ENCODE measurements at places on chromosomes 7 and 10.

DNA sequence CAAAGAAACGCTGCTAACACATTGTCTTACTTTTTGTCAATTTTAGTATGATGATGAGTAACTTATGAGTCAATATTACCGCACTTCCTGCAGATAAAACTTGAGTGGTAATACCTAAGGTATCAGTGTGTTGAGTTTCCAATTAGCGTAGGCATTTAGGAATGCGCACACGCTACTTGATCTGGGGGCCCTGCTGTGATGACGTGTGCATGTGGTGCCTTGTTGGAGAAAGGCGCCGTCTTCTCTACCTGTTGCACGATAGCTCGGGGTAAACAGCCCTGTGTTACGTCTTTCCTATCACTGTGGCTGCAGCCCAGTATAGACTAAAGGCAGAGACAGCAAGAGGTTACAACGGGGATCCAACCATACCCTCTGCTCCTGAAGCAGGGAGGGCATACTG lies 476.8 kb upstream of the ADARB2 start:
- DNase-seq, result peak; percentile 10

GRCh38 chr7:44132039-44132438 lies 8.7 kb upstream of the POLD2 start:
- DNase-seq, result peak; percentile 22

DNA sequence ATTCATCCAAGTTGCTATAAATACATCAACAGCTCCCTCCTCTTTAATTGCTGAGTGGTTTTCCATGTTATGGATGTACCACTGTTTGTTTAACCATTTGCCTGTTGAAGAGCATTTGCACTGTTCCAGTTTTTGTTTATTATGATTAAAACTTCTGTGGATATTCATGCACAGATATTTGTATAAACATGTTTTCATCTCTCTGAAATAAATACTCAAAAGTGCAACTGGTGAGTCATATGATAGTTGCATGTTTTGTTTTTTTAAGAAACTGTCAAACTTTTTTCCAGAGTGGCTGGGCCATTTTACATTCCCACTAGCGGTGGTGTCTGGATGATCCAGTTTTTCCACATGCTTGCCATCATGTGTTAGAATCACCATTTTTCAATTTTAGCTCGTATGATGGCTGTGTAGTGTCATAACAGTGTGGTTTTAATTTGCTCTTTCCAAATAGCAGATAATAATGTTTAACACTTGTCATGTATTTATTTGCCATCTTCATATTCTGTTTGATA lies 33.6 kb downstream of the MEOX2 start:
- DNase-seq, result no peak

DNA sequence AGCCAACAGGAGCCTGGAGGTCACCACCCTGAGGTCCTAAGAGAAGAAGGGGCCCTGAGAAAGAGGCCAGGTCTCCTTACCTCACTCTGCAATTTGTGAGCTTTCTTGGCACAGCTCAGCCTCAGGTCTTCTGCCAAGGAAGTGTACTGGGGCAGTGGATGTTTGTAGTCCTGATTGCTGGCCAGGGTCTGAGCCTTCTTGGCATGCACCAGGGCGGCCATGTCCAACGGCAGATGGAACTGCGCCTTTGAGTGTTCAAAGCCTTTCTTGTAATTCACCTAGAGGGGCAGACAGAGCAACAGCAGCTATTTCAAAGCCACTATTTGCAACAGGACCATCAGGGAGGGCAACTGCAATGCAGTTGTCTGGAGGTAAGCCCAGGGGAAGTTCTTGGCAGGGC lies 51.7 kb downstream of the NRAP start:
- no peak for DNase-seq

GRCh38 chr10:124168581-124168980 lies 75.2 kb upstream of the CHST15 start:
- DNase-seq, result no peak

- no peak for DNase-seq
Measured at GRCh38 chr7:14170872-14171271, 181.4 kb upstream of the ETV1 start.

GRCh38 chr7:101077303-101078086 lies 7.8 kb upstream of the TRIM56 start:
- DNase-seq, result peak; percentile 63

GRCh38 chr10:130747356-130747755 lies 564.2 kb downstream of the TCERG1L start:
- DNase-seq, result no peak

GRCh38 chr10:75379212-75379724 lies 22.3 kb downstream of the ZNF503 start:
- DNase-seq, result no peak

GRCh38 chr7:84790882-84791281 lies 396.0 kb downstream of the SEMA3D start:
- peak; percentile 85 for DNase-seq

DNA sequence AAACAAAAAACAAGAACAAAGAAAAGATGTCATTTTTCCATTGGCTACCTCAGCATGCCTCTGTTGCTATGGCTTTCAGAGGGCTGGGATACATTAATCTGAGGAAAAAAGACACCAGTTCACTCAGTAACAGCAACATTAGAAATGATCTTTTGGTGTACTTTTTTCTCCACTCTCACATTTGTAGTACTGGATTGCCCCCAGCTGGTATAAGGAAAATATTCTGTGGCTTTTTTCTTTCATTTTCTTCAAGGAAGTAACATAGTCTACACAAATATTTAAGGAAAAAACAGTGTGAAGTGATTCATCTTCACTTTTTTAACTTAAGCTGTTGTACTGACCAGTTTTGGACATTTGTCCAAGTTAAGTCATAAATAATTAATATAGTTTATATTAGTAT lies 482.3 kb downstream of the SORCS1 start:
- peak; percentile 3 for DNase-seq

- DNase-seq, result no peak
Measured at GRCh38 chr10:116111483-116112095, 161.4 kb downstream of the GFRA1 start.

- peak; percentile 12 for DNase-seq
Measured at GRCh38 chr7:132090444-132090843, 485.8 kb downstream of the PLXNA4 start.

DNA sequence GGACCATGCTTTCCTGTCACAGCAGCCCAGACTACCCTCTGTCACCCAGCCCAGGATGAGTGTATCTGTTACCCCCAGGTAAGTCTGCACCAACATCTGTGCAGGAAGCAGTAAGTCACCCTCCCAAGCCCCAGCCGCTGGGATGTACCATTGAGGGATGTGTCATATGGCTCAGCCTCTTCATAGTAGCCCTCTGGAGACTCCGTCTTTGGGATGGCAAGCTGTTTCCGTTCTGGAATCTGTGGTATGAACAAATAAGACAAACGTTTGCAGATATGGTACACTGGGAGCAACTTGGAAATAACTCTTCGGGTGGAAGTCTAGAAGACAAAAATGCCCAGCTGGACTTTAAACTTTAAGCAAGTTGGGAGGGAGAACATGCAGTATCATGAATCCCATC lies 81.3 kb downstream of the AFAP1L2 start:
- no peak for DNase-seq

- DNase-seq, result no peak
Measured at GRCh38 chr7:100220586-100221230, 959 bp downstream of the PVRIG start.

DNA sequence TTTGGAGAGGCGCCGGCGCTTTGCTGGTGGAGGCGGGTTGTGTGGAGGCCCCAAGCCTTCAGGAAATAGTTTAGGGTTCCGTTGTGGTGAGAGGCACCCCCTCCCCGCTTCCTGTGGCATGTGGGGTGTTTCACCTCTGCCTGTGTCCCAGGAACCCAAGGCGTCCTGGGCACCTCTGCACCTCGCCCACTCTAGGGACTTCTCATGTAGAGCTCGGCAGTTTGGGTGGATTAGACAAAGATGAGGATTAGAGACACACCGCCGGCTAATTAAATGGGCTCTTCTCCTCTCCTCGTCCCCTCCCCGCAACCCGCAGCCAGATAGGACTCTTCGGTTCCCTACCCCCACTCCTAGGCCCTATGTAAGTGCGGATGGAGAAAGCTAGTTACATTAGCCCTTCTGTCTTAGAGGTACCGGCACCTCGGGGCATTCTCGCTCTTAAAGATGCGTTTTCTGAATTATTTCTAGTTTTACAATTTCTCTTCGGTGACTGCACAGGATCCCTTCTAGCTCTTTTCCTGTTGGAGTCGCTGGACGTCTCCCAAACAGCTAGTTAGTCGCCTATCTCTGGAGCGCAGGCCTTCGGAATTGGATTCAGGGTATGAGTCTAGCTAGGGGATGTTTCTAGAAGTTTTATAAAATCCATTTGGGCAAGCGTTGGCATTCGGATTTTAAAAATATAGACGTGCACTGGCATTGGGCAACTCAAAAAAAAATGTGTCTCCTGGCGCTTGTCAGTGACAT lies 7.8 kb downstream of the PTF1A start:
- DNase-seq, result no peak

GRCh38 chr10:78529262-78529661 lies 495.6 kb downstream of the RPS24 start:
- DNase-seq, result no peak

GRCh38 chr10:11286261-11286852 lies 268.7 kb downstream of the CELF2 start:
- no peak for DNase-seq

- no peak for DNase-seq
Measured at GRCh38 chr7:30936650-30937245, 25.1 kb downstream of the AQP1 start.

DNA sequence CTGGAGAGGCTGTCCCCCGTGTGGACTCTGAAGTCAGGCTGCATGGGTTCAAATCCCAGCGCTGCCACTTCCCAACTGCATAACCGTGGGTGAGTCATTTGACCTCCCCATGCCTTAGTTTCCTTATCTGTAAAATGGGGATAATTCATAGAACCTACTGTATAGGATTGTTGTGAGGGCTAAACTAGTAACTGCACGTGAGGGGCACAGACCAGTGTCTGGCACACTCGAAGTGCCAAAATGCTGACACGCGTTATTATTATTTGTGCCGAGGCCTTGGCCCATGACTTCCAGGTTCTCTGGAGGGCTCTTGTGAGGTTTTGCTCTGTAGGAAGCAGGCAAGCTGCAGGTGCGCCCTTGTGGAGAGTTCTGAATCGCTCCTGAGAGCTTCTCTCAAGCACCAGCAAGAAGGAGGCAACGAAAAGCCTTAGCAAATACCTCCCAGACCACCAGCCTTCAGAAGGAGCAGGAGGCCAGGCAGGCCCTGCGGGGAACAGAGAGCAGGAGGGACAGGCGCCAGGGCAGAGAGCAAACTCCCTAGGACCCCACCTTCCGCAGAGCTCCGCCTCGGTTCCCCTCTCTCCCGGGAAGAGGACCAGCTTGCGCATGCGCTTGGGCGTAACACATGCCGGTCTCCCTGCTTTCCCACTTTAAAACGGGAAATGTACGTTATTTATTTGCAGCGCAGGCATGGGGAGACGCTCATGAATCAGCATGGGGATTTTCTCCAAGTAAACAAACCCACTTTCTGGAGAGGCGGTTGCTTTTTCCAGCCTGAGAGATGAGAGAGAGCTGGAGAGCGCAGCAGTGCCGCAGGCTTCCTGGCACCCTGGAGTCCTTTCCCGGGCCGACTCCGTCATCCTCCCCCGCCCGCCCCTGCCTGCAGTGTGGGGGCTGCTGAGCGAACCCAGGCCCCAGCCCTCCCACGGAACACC lies 39.6 kb downstream of the SORCS3 start:
- peak; percentile 4 for DNase-seq

DNA sequence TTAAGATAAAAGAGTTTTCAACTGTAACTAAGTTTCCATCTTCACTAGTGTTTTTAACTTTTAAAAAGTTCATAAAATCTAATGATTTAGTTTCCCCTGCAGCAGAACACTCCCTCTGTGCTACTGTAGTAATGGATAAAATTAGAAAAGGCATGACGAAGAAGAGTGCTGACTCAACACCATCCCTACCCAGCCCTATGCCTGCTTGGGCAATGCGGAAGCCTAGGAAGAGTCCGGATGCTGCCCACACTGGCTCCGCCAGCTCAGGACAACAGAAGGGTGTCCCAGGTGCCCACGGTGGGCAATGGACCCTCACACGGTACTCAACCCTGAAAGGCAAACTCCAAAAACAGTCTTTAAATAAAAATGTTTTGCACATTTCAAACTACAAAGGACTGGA lies 118.2 kb downstream of the LARP4B start:
- DNase-seq, result no peak

- DNase-seq, result no peak
Measured at GRCh38 chr10:20133669-20134189, 317.5 kb downstream of the PLXDC2 start.

DNA sequence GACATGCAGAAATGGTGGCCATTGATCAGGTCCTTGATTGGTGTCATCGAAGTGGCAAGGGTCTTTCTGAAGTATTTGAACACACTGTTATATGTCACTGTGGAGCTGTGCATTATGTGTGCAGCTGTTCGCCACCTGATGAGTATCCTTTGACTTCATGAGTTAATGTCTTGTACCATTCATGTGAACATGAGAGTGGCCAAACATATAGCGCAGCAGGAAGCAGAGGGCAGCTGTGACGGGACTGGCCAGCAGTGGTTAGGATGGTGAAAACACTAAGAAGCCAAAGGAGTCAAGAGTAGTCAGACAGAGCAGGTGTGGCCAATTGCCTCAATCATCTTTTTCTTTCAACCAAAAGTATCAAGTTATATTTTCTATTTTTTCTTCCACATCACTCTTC lies 167.4 kb downstream of the IMMP2L start:
- DNase-seq, result no peak

DNA sequence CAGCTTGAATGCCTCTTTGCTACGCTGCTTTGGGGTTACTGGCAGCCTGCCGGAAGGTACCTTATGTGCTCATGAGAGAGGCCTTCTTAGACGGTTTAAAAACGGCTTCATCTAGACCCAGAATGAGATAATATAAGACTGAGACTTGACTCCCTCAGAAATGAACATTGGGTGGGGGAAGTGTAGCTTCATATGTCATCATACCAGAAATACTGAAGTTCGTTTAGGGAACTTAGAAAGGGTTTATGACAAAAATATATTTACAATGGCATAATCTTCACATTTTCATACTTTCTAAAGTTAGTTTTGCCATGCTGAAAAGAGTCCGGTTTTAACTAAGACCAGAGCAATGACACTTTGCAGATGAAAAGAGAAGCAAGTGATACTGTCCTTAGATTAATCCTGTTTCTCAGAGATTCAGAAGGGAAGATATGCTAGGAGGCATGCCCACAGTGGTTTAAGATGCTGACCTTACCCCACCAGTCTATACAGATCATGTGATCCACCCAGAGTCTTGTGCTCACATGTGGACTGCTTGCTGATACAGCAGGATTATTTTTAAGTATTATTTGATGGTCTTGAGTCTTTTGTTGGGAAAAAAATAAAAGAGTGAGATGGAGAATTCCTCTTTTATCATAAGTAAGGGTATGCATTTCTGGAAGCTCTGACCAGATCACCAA lies 40.8 kb upstream of the HGF start:
- DNase-seq, result no peak

GRCh38 chr10:56298941-56299340 lies 62.1 kb downstream of the ZWINT start:
- no peak for DNase-seq

GRCh38 chr10:78947226-78947625 lies 121.5 kb upstream of the ZMIZ1 start:
- no peak for DNase-seq

- no peak for DNase-seq
Measured at GRCh38 chr7:120054376-120055100, 218.4 kb upstream of the KCND2 start.

Measured in iris pigment epithelial cell (primary cell).